ENCODE measurements at places on chromosomes 4 and X.

GRCh38 chr4:8069102-8069752 lies 89.4 kb downstream of the ABLIM2 start:
- no peak for DNase-seq

GRCh38 chr4:138774940-138775339 lies 240.6 kb upstream of the NOCT start:
- no peak for DNase-seq

DNA sequence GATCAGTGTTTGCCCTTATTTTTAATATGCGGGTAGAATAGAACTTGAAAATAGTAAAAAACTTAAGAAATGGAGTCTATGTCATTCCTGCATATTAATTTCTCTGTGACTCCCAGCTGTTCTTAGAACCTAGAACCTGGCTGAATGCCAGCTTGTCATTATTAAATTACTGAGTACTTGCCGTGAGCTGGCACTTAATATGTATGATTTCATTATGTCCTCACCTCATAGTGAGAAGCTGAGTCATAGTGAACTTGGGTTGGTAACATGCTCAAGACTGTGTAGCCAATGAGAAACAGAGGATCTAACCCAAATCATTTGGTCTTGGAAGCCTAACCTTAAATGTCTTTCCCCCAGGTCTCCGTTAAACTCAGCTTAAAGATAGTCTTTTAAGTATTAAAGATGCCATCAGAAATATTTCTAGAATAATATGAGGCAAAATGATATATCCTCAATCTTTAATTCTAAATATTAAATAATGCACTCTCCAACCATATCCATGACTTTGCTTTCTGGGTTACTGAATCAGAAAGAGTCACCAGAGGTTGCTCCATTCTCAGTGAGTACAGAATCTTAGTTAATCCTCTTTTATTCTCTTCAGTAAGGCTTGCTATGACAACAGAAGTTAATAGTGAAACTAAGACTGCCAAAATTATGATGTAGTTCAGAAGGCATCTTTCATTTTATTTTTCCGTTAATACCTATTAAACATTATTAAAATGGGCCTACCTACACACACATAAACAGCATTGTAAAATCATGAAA lies 58.6 kb upstream of the TLL1 start:
- no peak for DNase-seq

- DNase-seq: no peak
These were observed 583.3 kb upstream of the TENM3 start for GRCh38 chr4:181659876-181660275.

GRCh38 chrX:24266996-24267395 lies 46.9 kb downstream of the SUPT20HL2 start:
- DNase-seq: no peak

DNA sequence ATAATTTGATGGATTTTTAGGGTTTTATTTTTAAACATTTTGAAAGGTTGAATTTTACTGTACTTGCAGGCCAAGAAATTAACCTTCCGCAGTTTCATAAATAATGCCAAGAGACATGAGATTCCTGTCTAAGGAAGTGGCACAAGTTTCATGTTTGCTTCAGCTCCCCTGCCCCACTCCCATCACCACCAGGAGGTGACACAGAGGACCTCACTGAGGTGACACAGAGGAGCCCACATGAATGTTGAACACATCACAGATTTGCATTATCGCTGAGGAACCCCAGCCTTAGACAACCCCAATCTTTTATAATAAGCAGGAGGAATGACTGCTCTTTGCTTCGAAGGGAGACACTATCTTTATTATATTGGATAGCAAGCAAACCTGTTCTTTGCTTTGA lies 491.4 kb upstream of the ATOH1 start:
- DNase-seq: no peak

- DNase-seq: no peak
These were observed 127.9 kb downstream of the SLC39A8 start for GRCh38 chr4:102217345-102217744.
